ENCODE measurements at places on chromosomes 3 and 15.

DNA sequence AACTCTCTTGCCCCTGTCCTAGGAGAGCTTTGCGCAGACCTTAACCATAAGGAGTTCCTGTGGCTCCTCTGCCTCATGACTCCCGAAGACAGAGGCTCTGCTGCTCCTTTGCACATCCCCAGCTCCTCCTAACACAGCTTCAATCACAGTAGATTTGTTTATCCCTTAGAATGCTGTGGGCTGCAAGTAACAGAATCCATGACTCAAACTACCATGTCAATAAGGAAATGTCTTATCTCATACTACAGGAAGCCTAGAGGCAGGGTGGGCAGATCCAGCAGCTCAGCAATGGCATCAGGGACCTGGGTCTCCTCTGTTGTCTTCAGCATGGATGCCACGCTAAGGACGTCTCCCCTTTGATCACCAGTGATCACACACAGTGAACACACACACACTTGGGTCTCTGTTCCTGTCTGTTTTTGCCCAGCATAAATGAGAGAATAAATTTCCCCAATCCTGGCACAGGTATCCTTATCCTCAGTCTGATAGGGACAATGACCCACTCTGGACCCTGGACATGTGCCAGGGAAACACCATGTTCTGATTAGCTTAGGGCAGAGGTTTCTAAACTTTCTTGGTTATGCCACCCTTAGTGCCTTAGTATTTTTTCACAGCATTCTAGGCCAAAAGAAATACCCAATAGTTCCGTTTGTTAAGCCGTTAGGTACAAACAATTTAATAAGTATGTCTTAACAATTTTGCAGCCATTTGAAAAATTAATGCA, 46.1 kb upstream of the MRPS22 start:
- DNase-seq, result no peak

DNA sequence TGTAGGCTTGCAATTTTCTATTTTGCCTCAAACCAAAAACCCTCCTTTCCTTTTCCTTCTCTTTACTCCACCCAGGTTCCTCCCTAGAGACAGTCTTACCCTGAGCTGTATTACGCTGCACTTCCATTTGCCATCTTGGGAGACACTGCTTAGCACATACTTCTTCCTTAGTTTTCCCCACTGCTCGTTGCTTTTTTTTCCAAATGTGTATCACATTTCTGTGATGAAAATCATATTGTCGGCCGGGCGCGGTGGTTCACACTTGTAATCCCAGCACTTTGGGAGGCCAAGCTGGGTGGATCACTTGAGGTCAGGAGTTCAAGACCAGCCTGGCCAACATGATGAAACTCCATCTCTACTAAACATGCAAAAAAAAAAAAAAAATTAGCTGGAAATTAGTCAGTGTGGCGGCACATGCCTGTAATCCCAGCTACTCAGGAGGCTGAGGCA, 29.5 kb downstream of the POPDC2 start:
- DNase-seq, result no peak

GRCh38 chr3:115108614-115109013, 38.5 kb downstream of the ZBTB20 start:
- DNase-seq, result no peak

GRCh38 chr3:41464401-41464800, 265.1 kb downstream of the CTNNB1 start:
- no peak for DNase-seq

DNA sequence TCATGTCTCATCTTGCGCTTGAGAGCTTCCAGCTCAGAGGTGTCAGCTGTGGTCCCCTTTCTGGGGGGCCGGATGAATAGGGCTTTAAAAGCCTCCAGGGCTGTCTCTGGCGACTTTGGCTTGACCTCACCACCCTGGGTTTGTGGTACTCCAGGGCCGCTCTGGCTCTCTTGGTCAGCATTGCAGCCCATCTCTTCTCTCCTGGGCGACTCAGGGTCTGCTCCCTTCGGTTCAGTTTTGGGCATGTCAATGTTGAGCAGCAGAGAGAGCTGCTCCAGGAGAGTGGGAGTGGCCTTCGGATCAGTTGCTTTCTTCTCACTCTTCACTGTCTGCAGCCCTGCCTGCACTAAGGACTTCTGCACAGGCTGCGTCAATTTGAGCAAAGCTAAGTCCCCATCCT, 127.9 kb downstream of the FMN1 start:
- DNase-seq, result no peak

DNA sequence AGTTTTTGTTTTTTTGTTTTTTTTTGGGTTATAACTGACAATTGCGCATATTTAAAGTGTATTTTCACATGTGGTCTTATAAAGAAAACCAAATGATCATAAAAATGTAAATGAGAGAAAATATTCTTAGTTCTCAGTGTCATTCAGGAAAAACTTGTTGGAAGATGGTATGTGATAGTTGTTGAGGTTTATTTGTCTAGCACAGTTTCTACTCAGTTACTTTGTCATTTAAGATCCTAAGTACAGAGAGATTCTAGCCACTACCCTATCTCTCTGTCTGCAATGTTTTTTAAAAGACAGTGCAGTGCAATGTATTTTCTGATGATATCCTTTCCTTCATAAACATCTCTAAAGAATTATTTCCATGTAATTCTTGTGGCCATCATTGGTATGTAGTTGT, 46.1 kb downstream of the AKAP13 start:
- DNase-seq, result no peak

DNA sequence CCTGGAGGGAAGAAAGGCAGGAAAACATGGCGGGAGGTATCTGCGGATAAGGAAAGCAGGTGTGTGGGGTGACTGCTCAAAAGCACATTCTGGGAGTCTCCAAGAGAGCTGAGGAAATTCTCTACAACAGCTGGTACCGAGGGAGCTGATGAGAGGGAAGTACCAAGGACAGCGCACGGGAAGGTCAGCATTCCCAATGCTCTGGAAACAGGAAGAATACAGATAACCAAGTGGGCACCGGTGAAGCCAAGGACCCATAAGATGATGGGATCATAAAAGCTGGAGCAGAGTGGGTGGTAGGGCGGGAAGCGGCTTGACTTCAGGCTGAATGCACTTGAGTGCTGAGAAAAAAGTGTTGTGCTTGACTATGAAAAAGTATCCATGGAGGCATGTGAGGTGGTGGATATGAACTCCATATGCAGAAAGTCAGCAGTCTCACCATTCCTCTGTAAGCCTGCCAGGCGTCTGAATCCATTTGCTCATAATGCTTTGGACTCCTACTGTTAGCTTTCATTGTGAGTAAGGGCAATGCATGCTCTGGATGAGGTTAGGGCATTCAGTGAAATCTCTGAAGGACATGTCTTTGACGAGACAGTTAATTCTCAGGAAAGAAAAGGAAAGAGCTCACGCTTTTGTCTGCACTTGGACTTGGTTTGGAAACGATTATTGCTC, 215.5 kb downstream of the NR1D2 start:
- DNase-seq, result no peak

DNA sequence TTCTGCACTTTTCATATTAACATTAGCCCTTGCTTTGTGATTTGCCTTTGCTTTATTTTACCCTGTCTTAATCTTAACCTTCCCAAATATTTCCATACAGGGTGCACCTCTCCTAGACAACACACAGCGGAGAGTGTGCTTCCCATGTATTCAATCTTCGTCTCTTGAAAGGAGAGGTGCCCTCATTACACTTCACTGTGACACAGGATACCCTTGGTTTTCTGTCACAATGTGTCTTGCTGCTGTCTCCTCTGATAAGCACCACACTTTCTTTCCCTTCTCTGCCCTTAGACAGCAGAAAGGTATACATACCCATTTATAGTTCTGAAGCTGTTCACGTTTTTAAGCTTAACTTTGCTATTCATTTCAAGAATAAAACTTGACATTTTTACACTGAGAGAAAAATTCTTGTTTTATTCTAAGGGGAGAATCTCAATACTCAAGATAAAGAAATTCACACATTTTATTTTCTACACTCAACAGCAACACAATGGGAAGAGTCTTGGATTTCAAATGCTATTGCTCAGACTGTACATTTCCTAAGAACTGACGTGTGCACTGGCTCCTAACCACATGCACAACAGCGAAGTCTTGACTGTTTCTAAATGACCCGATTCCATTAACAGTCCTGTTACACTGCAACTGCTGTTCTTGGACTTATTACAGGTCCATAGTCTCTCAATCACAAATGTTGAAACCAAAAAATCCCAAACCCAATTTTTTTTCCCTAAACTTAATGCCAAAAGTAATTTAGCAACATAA, 21.1 kb downstream of the ZXDC start:
- DNase-seq, result no peak

GRCh38 chr3:54733106-54734006, 194.5 kb downstream of the LRTM1 start:
- DNase-seq, result no peak

- no peak for DNase-seq
These were observed 26.6 kb downstream of the AAGAB start for GRCh38 chr15:67227846-67228245.

DNA sequence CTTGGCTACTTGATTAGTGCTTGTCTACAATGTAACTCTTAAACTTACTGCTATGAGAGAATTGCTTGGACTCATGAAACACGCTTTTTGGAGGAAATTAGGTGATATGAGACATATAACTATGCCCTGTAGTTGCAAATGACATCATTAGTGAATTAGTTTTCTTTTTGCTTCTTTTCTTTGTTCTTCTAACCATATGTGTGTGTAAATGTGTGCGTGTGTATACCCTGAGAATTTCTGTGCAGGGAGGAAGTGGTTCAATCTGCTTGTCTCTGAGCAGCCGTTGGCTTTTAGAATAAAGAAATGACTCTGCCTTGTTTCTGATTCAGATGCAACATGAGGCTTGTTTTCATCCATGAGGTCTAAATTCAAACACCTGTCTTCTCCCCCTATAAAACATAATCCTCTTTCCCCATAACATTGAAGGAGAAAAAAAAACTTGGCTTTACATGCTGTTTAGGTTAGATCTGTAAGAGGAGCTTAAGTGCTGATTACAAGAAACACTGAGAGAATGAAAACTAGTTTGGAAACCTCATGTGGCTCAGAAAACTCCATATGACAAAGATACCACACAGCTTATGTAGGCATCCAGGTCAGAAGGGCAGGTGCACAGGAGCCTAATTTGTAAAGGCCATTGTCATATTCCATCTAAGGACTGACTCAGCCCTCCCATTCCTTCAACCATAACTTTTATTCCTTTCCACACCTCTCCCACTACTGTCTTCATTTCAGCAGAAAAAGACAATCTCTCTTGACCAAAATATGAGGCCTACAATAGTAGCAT, 30.5 kb upstream of the BLM start:
- no peak for DNase-seq

- no peak for DNase-seq
These were observed 109.1 kb downstream of the RFTN1 start for GRCh38 chr3:16404349-16404895.

DNA sequence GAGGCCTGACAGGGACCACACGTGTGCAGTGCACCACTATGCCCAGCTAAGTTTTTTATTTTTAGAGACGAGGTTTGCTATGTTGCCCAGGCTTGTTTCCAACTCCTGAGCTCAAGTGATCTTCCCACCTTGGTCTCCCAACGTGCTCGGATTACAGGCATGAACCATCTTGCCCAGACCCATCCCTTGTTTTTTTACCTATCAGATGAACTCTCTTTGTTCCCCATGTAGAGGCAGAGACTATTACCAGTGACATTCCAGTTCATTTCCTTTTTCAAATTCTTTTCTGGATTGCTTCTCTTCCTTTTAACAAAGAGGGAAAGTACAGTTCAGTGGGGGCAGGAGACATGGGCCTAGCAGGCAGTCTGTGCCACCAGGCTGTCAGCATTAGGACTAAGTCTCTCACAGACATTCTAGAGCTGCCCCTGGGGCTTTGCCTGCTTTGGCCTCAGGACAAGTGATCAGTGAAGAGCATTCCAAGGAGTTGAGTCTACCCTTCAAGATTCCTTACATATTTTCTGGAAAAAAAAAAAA, 103.5 kb upstream of the SLC7A14 start:
- DNase-seq, result no peak

DNA sequence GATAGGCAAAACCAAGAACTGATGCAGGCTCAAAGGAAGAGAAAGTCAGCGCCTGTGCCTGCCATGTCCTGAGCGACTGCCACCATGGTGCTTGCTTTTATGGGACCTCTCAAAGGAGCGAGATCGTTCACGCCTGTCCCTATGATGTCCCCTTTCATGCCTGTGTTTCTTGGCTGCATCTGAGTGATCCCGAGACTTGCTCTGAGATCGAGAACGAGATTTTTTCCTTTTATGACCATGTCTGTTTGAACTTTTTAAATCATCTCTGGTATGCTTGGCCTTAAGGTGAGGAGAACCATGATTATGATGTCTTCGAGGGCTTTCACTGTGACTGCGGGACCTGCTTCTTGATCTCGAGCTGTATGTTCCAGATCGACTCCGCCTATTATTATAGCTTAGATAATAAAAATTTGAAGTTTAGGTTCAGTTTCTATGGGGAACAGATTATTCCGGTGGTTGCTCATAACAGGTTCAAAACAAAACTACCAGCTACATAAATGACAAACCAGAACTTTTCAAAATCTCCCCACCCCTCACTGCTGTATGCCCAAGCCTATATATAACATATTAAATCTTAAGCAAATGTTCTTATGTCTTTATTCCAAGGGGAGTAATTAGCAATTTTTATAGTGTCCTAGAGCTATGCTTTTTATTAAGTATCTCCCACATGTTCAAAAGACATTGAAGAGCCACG, 11.6 kb downstream of the CCNL1 start:
- DNase-seq, result no peak

- DNase-seq, result no peak
These were observed 844.7 kb downstream of the DIPK2A start for GRCh38 chr3:144816323-144816722.

DNA sequence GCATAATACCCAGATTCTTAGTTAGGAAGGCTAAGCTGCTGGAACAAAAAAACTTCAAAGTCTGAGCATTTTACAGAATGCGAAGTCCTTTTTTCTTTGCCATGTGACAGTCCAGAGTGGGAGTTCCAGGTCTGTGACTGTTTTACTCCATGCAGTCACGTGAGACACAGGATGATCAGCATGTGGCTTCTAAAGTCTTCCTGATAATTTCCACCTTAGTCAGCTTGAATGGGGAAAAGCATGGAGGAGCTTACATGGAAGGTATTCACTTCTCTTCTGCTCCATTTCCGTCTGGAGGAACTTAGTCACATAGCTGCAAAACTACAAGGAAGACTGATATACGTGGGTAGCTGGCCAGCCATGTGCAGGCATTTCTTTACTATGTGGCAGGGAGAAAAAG, 1.7 kb downstream of the SNTN start:
- DNase-seq, result no peak

DNA sequence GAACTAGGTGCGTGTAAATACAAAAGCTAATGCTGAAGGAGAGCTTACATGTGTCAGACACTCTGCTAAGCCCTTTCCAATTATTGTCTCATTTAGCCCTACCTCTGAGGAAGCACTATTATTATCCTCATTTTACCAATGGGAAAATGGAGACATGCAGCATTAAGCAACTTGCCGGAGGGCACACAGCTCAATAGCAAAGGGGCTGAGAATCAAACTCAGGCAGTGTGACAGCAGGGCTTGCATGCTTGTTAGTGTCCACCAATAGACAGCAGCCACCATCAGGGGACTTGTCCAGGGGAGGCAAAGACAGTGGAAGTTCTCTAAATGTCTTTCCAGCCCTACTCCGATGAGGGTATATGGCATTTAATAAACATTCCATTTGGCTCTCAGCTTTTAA, 548.6 kb downstream of the MAGI1 start:
- DNase-seq, result no peak

- DNase-seq, result no peak
These were observed 978.6 kb downstream of the PLOD2 start for GRCh38 chr3:145182196-145182911.

GRCh38 chr3:113721636-113722035, 24.4 kb downstream of the NAA50 start:
- no peak for DNase-seq
